Posterior vena cava (tissue), 2 donors: ENCODE measurements at places on chromosomes 2 and 18.

DNA sequence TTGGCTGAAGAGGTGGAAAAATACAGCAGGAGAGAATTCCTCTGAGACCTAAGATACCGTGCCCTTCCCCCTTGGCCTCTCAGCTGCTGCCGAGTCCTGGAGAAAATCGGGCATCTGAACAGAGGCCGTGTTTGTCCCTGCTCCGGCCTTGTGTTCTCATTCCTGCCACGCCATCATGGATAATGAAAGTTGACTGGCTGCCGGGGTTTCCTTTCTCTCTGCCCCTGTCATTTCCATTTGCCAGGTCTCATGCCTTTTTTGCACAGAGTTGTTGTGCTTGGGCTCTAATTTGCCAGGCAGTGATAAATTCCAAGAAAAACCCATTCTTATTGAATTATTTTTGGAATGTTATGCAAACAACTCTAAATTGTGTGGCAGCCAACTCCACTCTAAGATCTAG is 496.9 kb upstream of the TNP1 start:
- DNase-seq = no peak

- DNase-seq = no peak
Measured at GRCh38 chr2:101132202-101132601, 19.0 kb downstream of the TBC1D8 start.

DNA sequence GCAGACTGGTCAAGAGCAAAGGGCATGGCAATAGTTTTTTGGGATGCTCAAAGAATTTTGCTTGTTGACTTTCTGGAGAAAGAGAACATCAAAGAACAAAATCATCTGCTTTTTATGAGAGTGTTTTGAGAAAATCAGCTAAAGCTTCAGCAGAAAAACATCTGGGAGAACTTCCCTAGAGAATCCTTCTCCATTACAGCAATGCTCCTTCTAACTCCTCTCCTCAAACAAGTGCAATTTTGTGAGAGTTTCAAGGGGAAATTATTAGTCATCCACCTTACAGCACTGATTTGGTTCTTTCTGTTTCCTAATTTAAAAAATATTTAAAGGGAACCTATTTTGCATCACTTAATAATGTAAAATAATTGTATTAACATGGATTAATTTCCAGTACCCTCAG is 226.9 kb upstream of the NXPH2 start:
- DNase-seq = no peak

DNA sequence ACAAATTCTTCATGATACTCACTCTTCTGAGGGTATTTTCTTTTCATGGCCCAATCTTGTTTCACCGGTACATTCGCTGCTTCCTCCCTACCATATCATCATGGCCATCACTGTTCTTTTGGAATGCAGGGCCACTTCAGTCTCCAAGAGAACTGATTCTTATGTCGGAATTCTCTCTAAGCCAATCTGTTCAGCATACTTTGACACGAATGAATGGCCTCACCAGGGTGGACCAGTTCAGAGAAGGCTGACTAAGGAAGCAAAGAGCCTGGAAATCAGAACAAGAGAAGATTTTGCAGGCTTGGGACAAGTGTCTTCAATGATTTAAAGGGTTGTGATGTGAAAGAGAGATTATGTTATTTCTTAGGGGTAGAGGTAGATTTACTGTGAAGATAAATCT is 5.0 kb upstream of the EPB41L5 start:
- no peak for DNase-seq

DNA sequence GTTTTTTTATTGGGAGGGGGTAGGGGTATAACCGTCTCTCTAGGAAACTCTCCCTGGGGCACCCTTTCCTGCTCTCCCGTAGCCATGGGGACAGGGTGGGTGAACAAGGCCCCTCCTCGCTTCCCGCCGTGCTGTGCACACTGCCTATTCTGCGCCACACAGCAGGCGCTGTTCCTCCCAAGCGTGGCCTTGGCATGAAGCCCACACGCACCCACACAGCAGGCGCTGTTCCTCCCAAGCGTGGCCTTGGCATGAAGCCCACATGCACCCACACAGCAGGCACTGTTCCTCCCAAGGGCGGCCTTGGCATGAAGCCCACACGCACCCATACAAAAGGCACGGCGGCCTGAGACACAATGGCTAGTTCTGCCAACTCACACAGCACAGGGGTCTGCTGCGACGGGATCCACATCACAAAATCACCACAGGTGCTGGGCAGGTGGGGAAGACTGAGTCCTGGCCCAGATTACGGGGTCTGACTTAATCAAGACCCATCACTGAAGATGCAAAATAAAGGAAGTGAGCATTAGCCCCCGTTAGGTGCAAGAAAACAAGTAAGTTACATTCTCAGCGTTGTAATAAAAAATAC is 46.6 kb upstream of the TPO start:
- DNase-seq = no peak

DNA sequence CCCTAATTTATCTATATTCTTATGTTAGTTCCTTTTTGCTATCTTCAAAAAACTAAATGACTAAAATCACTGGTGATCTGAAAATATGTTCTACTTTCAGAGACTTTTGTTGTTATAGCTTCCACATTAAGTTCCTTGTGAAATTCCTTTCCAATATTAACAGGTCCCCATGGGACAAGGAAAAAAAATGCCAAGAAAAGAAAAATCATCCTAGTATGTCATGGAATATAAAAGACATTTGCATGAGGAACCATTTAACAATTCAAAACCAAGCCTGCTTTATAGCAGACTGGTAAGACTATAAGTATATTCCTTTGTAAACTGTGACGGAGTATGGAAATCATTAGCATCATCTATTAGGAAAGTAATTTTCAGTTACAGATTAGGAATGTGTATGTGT is 48.1 kb downstream of the COBLL1 start:
- no peak for DNase-seq

DNA sequence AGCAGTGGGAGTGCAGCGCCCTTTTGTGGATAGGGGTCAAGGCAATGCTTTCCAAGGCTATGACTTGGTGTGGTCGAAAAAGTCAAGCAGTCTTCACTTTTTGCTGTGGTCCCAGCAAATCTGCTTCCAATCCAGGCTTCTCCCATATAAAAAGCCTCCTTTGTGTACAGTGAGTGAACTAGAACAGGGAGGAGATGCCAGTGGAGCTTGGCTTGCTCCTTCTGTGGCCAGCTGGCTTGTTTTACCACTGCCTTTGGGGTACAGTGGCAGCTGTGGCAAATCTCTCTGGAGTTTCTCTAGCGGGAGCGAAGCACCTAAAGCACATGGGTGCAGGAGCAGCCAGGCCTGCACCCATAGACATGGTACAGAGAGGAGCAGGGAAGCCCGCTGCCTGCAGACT is 103.5 kb downstream of the MSH2 start:
- no peak for DNase-seq

- DNase-seq = no peak
Measured at GRCh38 chr2:218319813-218320365, 27.6 kb upstream of the TMBIM1 start.

DNA sequence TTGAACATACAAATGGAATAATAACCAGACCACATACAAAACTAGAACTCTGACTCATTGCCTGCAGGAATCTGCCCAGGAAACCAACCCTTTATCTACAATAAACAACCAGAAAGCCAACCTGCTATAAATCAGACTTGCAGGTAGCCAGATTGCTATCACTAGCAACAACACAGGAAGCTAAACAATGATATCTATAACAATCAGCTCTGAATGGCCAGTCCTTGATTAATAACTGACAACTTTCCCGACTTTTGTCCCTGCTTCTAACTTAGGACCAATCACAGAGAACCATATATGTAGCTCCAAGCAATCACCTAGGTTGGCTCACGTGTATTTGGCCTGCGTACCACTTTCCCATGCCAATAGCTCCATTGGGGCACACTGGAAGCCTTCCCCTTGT is 470.8 kb downstream of the RIT2 start:
- DNase-seq = no peak

- DNase-seq = no peak
Measured at GRCh38 chr2:220296174-220296573, 668.7 kb downstream of the SLC4A3 start.
